ENCODE measurements at places on chromosomes 1 and 21.

DNA sequence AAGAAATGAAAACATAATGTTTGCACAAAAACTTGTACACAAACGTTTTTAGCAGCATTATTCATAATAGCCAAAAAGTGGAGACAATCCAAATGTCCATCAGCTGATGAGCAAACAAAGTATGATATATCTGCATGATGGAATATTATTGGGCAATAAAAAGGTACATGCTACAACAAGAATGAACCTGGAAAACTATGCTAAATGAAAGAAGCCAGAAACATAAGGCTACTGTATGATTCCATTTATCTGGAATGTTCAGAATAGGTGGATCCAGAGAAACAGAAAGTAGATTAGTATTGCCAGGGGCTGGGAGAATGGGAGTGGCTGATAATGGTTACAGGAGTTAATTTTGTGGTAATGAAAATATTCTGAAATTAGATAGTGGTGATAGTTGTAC, 19.0 kb downstream of the FBXO28 start:
- DNase-seq = no peak

DNA sequence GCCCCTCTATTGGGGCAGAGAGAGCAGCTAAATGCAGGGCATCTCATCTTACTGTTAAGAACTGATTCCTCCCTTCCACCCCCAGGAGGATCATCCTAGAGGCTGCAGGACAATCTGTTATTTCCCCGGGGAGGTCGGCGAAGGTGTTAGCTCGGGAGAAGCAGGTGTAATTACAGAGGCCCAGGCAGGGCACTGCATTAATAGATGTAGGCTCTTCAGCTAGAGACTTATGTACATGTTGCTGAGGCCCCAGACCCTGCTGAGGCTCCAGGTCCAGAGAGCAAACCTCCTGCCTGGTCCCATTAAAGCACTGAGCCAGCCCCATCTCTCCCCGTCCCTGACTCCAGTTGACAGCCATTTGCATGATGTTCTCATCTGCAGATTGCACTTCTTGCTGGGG, 320.3 kb upstream of the VAMP3 start:
- DNase-seq = no peak

DNA sequence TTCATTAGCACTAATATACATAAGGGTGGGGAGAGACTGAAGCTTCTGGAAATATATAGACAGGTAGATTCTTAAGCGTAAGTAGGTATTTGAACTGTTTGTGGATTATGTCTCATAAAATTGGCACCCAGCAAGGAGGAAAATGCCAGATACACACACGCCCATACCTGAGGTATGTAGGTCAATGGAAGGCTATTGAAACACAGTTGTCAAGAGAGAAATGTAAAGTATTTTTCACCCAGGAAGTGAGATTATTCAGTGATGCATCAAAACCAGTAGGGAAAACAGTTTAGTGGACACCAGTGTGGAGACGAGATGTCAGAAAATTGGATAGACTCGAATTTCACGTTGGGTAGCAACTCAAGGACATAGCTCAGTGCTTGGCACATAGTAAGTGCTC, 4.7 kb upstream of the RSPH1 start:
- no peak for DNase-seq

DNA sequence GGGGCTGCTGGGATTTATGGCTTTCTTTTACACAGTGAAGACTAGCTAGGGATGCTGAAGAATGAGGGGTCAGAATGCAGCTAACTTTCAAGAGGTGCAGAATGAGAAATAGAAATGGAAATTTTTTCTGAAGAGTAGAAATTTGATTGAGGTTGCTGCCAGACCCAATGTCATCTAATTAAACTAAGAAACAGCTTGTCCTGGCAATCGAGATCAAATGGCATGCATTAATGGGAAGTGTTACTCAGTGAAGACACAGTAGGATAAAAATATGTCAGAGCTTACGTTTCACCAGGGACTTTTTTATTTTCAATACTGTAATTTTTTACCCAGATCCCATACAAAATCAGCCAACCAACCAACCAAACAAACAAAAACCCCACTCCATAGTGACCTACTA, 306.0 kb downstream of the GRIK1 start:
- DNase-seq = no peak

DNA sequence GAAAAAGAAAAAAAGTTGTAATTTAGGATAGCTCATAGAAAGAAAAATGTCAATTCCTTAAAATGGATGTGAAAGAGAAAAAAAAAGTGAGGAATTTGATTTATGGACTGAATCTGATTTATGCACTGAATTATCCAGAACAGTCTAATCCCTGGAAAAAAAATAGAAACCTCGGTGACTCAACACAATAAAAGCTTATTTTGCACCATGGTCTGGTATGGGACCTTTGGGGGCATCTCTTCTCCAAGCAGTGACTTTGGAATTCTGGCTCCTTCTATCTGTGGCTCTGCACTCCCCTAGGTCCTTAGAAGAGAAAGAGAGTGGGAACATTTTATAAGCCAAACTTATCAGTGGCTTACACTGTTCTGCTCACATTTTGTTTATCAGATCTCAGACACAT, 471.7 kb upstream of the B3GALT2 start:
- no peak for DNase-seq

DNA sequence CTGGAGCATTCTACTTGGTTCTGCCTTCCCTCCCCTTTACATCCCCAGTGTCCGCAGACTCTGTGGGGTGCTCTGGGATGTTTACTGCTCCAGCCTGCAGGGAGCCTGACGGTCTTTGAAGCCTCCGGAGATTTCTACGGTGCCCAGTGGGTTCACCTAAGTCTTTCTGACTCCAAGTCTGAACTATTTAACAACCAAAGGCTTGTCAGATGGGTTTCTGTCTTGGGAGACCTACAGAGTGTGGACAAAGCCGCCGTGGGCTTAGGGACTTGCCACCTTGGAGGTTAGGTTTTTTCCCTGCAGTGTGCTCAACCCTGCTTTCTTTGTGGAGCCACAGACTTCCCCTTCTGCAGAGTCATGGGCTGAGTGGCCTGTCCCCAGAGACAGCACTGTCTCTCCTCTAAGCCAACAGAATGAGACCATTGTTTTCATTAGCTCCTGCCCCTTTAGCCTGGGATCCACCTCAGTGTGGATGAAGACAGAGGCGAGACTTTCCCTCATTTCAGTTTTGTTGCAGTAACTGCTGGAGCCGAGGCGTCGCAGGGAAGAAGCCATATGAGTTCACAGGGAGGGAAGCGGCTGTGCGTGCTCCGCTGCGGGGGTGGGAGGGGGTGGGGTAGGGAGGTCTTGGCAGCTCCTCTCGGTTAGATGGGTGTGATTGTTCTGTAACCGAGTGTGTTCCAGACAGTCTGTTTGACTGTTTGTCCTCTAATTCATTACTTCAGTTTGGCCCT, 120.7 kb downstream of the CNIH3 start:
- peak; percentile 90 for DNase-seq

GRCh38 chr21:45441431-45442255, 36.7 kb downstream of the COL18A1 start:
- DNase-seq = no peak

DNA sequence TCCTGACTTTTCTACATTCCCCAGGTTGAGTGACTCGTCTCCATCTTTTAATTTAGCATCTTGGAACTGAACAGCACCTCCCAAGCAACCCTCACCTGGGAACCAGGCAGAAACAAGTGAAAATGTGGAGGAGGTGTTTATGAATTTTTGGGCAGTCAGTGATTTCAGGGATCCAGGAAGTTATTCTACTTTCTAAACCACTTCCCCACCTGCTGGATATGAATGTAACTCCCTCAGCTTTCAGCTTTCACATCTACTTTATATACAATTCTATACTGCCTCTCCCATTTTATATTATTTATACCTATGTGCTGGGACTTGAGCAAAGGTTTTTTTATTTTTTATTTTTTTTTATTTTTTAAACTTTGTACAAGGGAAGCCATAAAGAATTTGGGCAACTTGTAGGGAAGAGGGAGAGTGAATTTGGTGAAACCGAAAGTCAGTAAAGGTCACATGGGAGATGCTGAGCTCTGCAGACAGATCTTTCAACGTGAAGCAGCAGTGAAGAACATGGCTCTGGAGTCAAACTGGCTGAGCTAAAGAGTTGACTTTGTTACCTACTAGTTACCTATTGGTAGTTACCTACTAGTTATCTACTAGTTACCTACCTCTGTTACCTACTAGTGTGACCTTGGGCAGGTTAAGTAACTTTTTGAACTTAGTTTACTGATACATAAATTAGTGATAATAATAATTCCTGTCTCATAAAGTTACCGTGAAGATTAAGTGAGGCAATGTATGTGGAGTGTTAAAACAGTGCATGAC, 45.5 kb downstream of the DDR2 start:
- DNase-seq = no peak

- DNase-seq = no peak
Measured at GRCh38 chr1:228510101-228510802, 23.1 kb downstream of the RNF187 start.

- no peak for DNase-seq
Measured at GRCh38 chr1:17201201-17202021, 3.5 kb upstream of the PADI1 start.

GRCh38 chr1:48688102-48688760, 88.5 kb downstream of the BEND5 start:
- DNase-seq = no peak

DNA sequence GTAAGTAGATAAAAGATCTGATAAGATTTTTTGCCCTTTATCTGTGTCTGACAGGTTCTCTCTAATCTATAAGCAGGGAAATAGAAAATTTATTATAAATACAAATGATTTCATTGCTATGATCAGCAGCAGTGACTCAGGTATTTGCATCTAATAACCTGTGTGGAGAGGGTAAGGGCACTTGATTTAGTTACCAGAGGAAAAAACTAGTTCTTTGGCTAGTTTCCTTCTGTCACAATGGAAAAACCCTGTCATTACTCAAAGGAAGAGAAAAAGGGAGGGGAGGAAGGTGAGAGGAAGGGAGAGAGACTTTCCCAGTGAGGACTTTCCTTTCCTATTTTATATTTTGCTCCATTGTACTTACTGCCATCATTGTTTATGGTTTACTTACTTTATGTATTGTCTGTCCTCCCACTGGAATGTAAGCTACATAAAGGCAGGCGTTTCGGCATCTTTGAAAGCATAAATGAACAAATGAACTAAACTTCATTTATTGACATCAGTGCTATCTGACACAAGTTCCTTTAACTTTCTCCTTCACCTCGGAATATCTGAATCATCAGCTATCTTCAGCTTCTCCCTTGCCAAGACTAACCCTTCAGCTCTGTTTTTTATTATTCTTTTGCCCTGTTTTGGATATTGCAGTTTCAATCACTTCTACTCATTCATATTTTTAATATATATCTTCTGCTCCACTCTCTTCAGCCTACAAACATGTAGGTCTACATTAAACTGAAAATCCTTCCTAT, 34.9 kb downstream of the WDR3 start:
- no peak for DNase-seq

DNA sequence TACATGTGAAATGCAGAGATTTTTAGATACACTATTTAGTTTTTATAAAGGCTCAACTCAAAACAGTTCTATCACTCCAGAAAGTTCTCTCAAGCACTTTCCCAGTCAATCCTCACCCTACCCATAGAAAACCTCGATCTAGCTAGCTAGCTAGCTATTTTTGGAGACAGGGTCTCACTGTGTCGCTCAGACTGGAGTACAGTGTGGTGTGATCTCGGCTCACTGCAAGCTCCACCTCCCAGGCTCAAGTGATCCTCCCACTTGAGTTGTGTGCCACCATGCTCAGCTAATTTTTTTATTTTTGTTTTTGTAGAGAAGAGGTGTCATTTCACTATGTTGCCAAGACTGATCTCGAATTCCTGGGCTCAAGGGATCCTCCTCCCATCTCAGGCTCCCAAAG, 236.9 kb downstream of the RERE start:
- no peak for DNase-seq

DNA sequence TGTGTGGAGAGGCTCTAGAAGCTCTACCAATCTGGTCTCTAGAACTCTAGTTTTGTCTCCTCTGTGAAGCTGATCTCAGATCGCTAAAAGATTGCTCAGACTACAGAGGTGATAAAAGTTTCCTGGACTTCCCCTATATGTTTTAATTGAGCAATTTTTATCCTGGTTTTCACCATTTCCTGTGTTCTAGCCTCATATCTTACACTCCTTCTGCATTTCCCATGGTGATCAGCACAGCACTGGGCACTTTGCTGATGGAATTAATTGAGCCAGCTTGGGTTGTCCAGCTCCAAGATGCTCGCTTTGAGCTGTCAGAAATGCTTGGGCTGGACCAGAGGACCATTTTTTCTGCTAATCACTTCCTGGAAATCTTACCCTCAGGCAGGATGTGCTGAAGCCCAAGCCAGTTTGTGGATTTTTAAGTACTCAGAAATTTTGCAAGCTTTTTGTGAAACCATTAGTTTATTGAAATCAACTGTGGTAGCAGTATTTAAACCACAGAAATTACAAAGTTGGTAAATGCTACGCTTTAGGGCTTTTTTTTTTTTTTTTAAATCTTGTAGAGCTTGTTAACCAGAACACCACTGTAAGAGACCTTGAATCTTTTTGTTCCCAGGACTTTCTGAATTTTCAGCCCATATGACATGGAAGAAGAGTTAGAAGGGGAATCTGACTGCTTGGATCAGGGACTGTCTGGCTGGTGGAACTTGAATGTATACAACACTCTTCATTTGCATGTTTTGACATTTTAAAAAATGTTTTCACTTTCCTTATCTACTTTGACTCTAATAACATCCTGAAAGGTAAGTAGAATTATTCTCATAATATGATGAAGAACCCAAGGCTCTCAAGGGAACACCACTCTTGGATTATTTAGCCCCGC, 28.4 kb downstream of the CD48 start:
- DNase-seq = no peak

- no peak for DNase-seq
Measured at GRCh38 chr1:14726606-14727005, 128.1 kb downstream of the KAZN start.

GRCh38 chr1:27643600-27644368, 8.8 kb upstream of the FGR start:
- DNase-seq = peak; percentile 83

GRCh38 chr1:121538943-121539575, 354.3 kb downstream of the SRGAP2C start:
- DNase-seq = no peak

DNA sequence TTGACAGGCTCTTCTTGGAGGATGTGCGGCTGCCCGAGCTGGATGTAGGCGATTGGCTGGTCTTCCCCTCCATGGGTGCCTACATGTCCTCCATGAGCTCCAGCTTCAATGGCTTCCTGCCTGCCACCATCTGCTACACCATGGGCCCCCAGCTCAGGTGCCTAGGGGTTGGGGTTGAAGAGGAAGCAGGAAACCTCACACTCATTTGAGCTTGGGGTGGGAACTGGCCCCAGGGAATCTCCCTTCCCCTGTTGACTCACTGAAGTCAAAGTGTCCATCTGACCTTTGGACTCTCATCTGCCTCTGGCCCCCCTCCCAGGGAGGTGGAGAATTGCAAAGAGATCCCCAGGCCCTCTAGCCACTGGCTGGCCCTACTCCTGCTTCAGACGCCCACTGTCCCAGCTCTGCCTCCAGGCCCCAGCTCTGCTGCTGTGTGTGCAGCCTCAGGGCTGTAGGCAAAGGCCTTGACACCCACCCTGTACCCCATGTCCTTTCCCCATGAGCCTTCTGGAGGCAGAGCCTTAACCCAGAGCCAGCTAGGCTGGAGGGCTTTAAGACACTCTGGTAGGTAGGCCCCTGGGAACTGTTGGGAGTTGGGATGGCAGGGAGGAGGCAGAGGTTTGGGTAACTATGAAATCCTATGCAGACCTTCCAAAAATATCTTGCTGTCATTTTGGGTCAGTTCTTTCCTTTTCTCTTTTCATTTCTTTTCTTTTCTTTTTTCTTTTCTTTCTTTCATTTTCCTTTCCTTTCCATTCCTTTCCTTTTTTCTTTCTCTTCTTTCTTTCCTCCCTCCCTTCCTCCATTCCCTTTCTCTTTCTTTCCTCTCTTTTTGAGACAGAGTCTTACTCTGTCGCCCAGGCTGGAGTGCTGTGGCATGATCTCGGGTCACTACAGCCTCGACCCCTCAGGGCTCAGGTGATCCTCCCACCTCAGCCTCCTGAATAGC, 66.9 kb upstream of the TINAGL1 start:
- DNase-seq = no peak

Measured in GM03348 (cell line).